GM04503 (cell line): ENCODE measurements at places on chromosomes 5 and 9.
A peak's percentile ranks its signal among the peaks of the same experiment; 100 is the strongest.

DNA sequence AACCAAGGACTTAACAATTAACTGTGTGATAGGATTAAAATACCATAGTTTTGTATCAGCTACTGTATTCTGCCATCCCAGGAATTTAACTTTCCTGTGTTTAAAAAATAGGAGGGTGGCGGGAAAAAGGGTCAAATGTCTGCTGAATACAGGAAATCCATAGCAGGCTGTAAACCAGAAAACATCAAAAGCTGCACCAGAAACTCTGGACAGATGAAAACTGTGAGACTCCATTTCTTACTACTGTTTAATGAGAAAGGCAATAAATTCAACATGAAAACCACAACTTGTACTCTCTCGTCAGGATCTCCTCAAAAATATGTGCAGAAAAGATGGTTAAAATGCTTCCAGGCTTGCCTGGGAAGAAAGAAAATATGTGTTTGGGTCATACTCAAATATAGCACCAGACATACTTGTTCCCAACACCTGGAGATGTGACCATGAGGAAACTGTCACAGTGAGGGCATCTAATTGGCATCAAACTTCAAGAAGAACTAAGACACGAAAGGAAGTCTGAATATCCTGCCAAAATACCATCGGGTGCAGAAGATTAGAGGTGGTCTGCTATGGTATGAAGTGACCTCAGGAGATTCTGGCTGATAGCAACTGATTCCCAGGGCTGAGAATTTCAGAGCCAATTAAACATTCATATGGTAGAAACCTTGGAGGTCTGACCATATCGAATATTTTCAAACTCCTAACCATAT, 164.7 kb upstream of the TARS1 start:
- DNase-seq = peak; percentile 86

GRCh38 chr9:13295556-13295955, 16.1 kb upstream of the MPDZ start:
- no peak for DNase-seq

DNA sequence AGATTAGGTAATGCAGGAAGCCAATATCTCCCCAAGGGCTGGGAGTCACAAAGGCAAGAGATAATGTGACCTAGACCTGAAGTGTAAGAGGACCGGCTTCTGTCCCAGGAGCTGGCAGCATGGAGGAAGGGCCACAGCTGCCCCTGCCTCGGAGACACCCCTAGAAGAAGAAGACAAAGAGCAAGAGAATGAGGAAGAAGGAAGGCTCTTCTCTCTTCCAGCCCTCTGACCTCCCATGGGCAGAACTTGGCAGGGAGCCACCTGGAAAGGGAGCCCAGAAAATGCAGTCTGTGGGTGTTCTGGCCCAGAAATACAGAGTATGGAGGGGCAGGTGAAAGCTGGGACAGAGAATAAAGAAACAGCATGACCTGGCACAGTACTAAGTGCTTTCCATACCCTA, 151.0 kb downstream of the C5orf15 start:
- DNase-seq = no peak

DNA sequence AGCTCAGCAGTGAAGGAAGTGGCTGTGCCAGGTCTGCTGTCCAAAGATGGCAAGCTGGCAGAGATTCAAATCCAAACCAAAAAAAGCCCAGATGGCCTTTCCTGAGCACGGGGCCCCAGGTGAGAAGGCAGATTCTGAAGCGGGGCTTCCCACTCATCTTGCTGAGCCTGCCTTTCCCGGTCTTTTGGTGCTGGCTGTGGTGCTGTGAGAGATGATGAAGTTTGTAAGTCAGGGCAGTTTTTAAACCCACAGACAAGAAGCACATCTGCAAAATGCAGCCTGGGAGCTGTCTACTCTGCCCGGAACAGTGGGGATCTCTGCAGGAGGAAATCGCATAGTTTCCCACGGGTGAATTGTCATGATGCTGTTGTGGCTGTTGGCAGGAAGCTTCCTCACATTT, 85.0 kb upstream of the IRX4 start:
- no peak for DNase-seq

DNA sequence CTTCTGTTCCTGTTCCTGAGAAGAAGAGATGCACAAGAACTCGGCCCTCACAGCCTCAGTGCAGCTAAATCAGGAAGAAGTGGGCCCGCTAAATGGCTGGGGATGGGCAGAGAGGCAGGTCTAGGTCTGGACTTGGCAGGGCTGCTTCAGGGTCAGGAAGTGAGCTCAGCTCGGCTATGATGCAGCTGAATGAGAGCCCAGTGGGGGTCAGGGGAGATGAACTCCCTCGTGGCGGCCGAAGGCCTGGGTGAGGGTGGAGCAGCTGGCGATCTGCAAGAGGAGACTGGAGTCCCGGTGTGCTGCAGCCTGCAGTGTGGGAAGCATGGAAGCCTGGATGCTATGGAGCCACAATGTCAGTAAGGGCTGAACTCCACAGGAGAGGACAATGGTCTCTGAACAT, 466.2 kb downstream of the SPOCK1 start:
- DNase-seq = no peak

- DNase-seq = no peak
These were observed 162.1 kb downstream of the ELAVL2 start for GRCh38 chr9:23663946-23664345.

DNA sequence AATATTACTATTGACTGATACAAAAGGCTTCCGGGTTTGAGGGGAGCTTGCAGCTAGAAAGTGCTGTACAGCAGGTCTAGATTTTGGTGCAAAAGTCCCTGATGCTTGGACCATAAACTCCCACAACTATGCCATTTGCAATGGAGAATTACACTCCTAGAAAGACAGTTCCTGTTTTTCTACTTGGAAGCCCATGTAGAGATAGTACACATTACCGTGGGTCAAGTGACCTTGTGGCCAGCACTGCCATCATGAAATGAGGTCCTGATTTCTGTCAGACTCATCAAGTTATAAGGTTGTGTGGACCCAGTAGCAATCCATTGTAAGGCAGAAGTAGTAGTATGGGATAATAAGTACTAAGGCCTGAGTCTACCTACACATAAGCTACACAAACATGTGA, 42.8 kb upstream of the TNFSF8 start:
- DNase-seq = no peak

DNA sequence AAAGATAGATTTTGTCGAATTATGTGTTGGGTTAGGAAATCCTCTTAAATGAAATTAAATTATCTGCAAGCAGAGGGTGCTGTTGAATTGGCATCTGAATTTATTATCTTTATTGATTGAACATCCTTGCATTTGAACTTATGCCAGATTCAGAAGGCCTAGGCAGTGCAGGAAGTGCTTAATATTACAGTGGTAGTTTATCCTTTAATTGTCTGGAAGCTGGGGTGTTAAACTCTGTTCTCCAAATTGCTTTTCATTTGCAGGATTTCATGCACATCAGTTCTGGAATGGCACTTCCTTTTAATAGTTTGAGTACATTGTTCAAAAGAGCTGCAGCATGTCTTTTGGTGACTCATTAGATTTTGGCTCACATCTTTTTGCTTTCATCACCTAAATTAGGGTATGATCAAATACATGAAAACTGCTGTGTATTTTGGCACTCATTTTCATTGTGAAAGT, 186.3 kb downstream of the KDM4C start:
- DNase-seq = no peak

- DNase-seq = no peak
These were observed 343.7 kb upstream of the KCNN2 start for GRCh38 chr5:114018186-114018585.

- DNase-seq = peak; percentile 52
These were observed 14.2 kb upstream of the RALGDS start for GRCh38 chr9:133135146-133135745.

DNA sequence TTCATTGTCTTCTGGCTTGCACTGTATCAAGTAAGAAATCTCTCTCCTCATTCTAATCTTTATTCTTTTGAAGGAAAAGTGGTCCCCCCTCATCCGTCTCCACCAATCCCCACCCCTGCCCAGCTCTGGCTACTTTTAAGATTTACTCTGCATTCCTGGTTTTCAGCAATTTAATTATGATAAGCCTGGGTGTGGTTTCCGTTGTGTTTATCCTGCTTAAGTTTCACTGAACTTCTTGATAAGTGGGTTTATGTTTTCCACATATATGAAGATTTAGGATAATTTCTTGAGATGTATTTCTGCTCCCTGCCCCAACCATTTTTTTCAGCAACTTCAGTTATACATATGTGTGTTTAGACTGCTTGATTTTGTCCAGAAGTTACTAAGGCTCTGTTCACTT, 46.5 kb downstream of the PTBP3 start:
- no peak for DNase-seq

DNA sequence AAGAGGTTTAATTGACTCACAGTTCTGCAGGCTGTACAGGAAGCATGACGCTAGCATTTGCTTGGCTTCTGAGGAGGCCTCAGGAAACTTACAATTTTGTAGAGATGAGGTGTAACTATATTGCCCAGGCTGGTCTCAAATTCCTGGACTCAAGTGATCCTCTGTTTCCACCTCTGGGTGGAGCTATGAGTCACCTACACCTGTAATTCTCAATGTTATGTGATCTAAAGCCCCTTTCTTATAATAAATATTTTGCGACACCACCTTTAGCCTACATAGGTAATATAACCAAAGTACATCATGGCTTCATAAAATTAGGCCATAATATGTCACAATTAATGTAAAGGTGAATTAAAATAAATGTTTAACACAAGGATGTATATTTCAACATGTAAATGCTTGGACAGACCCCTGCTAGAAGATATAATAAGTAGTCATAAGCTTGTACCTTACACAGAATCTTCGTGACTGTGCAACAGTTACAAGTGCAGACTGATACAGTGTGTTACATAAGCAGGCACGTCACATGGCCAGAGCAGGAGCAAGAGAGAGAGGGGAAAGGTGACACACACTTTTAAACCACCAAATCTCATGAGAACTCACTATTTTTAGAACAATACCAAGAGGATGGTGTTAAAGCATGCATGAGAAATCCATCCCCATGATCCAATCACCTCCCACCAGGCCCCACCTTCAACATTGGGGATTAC, 29.8 kb upstream of the SPINK4 start:
- DNase-seq = no peak

DNA sequence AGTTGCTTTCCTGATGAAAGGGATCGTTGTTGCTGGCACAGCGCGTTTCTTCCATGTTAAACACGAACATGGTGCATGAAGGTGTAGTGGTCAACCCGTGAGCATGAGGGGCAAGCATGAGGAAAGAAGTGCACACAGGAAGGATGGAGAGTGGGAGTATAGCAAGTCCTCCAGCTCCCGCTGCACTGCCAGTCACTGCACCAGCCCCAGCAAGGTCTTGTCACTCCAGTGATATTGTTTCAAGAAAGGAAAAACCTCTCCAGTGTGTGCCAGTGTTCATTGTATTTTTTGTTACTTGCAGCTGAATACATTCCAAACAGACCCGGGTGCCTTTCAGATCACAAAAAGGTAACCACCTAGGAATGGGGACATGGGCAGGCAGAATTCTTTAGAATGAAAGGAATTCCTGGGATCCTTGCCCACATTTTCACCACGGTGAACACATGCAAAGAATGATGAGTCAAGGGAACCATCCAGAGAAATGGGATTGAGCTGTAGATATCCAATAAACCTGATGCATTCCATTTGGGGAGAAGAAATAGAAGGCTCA, 186.3 kb downstream of the AOPEP start:
- peak; percentile 79 for DNase-seq

GRCh38 chr5:85549836-85550599, 1067.7 kb upstream of the COX7C start:
- DNase-seq = no peak

GRCh38 chr9:125906144-125906543, 159.0 kb downstream of the PBX3 start:
- peak; percentile 52 for DNase-seq

DNA sequence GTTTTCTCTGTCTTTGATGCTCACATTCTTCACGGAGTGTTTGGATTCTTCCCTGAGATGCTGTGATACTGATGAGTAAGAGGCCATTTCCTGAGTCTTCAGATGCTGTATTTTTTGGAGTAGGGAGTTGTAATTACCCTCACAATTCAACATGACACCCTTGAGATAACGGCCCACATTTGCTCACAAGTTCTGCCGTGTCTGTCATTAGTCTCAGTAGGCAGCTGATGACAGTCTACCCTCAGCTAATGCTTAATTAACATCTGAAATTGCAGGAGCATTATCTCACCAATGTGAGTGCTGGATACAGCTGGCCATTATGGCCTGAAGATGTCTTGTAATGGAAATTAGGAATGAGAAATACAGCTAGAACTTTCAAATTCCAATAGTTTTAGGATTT, 307.1 kb upstream of the ADCY2 start:
- DNase-seq = no peak

GRCh38 chr5:176662371-176663333, 15.4 kb downstream of the TSPAN17 start:
- no peak for DNase-seq

DNA sequence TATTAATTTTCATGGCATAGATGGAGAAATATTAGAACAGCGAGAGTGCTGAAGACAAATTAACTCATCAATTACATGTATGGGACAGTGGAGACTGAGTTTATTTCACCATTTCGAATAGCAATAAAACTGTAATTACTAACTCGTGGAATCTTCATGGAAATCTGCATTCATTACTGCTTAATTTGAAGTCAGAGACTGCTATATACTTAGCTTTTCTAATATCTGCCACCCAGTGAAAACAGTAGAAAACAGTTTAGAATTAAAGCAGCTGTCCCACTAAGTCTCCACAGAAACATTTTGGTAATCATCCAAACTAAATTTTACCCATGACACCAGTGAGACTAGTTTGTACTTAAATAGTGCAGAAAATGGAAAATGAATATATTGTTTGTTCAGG, 56.8 kb downstream of the IZUMO3 start:
- no peak for DNase-seq

GRCh38 chr9:4967523-4967922, 17.5 kb upstream of the JAK2 start:
- DNase-seq = no peak

GRCh38 chr5:56585999-56586691, 229.2 kb upstream of the MAP3K1 start:
- no peak for DNase-seq

DNA sequence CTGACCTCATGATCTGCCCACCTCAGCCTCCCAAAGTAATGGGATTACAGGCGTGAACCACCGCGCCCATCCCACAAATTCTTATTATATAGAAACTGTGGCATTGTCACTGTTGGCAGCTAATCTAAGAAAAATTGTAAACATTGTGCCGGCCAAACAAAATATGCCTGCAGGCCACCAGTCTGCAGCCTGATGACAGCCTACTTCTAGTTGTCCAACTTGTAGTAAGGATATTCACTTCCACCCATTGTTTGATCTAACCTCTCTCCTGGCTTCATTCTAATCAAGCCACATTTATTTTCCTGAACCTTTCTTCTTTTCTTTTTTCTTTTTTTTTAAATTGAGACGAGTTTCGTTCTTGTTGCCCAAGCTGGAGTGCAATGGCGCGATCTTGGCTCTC, 13.7 kb upstream of the TMED9 start:
- DNase-seq = no peak
